Activated T-helper 1 cell treated with Interleukin-2 at 50 U/mL for 16 hours (primary cell): ENCODE measurements at places on chromosomes 5 and 9.

GRCh38 chr5:82519558-82519957, 241.4 kb upstream of the RPS23 start:
- DNase-seq: no peak

GRCh38 chr5:103847060-103847459, 284.5 kb upstream of the NUDT12 start:
- no peak for DNase-seq

- no peak for DNase-seq
Measured at GRCh38 chr9:112839331-112839730, 51.3 kb downstream of the SLC46A2 start.

- DNase-seq: no peak
Measured at GRCh38 chr9:85258823-85259370, 482.9 kb downstream of the AGTPBP1 start.

DNA sequence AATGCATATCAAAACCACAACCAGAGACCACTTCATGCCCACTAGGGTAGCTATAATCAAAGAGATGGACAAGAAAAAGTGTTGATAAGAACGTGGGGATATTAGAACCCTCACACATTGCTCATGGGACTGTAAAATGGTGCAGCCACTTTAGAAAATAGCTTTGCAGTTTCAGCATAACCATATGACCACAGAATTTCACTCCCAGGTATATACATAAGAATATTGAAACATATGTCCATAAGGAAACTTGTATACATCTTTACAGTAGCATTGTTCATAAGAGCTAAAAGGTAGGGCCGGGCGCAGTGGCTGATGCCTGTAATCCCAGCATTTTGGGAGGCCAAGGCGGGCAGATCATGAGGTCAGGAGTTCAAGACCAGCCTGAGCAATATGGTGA, 56.4 kb downstream of the S1PR3 start:
- DNase-seq: no peak

DNA sequence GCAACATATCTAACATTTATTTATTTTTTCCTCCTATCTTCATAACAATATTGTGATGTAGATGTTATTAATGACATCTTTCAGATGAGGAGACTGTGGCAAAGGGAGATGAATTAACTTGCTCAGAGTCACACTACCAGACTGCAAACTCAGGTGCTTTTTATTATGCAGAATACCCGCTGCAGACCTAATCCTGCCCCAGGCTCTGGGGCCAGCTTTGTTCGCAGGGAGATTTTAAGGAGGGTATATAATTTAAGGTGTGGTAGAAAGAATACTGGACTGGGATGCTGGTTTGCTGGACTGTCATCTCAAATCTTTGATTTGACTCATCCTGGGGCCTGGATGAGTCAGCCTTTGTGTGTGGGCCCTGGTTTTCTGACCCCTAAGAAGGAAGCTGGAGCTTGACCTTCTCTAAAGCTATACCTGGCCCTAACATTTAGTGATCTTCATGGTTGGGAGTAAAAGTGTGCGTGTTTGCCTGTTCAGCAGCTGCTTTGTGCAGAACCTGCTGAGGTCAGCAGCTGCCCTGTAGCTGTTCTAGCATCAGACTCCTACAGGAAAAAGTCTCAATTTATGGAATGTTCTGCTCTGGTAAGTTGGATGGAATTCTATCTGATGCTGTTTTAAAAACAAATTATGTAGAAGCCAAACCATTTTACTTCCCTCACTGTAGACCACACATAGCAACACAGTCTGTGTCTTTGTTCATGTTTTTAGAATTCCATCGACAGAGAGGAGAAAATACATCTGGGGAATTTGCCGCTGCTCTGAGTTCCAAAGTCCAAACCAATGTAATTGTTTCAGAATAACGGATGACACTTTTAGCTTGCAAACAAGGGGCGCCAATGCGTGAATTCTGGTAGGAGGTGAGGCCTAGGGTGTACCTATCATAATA, 4.5 kb downstream of the SLC36A1 start:
- DNase-seq: no peak
